RPMI8226 (cell line): ENCODE measurements at places on chromosomes 6 and 20.

GRCh38 chr20:37267667-37268313, 6.2 kb upstream of the GHRH start:
- no peak for DNase-seq

- no peak for DNase-seq
These were observed 3.4 kb downstream of the SNX5 start for GRCh38 chr20:17965042-17965697.

- DNase-seq, result no peak
These were observed 315.4 kb upstream of the JARID2 start for GRCh38 chr6:14930366-14930989.

GRCh38 chr6:1113916-1114540, 197.9 kb upstream of the FOXQ1 start:
- no peak for DNase-seq

- DNase-seq, result no peak
These were observed 4.6 kb downstream of the ZNF184 start for GRCh38 chr6:27468334-27468733.
